HL-60 (cell line): ENCODE measurements at places on chromosomes 7 and 10.

DNA sequence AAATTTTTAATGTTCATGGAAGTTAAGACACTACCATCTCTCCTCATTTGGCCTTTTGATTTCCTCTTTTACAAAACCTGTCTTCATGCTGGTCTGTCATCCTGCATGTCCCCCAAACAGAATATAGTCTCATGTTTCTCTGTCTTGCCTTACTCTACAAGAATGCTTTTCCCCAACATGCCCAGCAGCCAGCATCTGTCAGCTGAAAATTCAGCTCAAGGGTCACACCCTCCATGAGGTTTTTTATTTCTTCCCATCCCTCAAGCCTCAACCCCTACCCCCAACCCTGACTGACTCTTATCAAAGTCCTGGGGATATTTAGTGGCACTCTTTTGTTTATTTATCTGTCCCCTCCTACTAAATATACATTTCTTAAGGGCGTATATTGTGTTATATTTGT lies 202.0 kb downstream of the ANK3 start:
- no peak for DNase-seq

DNA sequence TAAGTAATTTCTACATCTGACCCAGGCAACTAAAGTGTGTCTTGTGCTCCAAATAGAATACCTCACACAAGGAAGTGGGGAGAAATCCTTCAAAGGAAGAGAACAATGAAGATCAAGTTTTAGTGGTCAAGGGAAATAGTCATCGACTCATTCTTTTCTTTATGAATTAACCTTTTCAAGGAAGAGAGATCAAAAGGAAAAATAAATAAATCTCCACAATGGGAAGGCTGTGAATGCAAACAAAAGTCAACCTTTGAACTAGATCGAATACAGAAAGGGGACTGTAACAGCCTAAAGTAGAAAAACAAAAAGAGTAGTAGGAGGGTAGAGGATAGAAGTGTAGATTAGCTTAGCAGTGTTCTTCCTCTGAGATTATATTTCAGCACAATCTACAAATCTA lies 274.6 kb upstream of the COBL start:
- DNase-seq, result no peak

- no peak for DNase-seq
These were observed 54.3 kb upstream of the TNRC18 start for GRCh38 chr7:5477723-5478531.

DNA sequence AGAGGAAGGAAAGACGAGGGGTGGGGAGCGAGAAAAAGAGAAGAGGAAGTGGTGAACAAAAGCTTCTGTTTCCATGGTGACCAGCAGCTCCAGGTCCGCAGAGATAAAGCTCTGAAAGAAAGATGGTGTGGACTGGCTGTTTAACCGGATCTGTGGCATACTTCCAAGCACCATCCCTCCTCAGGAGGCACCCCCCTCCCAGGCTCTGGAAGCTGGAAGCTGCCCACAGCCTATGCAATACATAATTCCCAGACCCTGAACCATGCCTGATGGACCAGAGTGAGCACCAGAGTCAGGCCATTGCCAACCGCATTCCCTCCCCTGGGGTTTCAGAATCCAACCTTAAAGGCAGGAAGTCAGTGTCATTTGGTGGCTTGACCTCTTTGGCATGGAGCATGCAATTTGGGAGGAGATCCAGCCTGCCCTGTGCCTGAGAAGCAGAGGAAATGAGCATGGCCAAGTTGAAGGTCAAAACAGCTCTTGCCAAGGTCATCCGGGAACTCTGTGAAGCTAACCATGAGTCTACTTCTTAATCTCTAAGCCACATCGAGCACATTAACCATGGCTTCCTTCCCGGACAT lies 22.2 kb upstream of the CPXM2 start:
- peak; percentile 17 for DNase-seq
